GM13977 (cell line): ENCODE measurements at places on chromosomes 4 and X.

- DNase-seq = no peak
Observed at GRCh38 chr4:7398104-7398423, 36.7 kb downstream of the PSAPL1 start.

GRCh38 chr4:66609014-66609413, 936.3 kb downstream of the CENPC start:
- no peak for DNase-seq

GRCh38 chrX:132041015-132041414, 17.9 kb downstream of the STK26 start:
- no peak for DNase-seq

- no peak for DNase-seq
Observed at GRCh38 chr4:164526933-164527583, 226.9 kb upstream of the SMIM31 start.

- DNase-seq = no peak
Observed at GRCh38 chr4:183136855-183137254, 37.8 kb downstream of the WWC2 start.

DNA sequence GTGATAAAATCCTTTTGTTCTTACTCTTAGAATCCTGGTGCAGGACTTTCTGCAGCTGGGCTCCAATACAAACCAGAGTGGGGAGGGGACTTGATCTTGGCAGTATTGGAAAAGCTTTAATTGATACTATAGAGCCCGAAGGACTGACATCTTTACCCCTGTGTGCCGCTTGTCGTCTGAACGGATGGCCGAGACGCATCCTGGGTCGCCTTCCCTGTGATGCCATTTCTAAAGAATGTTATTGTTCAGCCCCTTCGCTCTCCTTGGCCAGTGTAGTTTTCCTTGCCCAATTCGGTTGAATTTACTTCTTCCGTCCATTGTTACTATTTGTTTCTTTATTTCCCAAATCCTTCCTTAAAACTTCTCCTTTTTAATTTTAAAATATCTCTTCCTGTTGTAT, 80.9 kb downstream of the CLDN34 start:
- DNase-seq = no peak

DNA sequence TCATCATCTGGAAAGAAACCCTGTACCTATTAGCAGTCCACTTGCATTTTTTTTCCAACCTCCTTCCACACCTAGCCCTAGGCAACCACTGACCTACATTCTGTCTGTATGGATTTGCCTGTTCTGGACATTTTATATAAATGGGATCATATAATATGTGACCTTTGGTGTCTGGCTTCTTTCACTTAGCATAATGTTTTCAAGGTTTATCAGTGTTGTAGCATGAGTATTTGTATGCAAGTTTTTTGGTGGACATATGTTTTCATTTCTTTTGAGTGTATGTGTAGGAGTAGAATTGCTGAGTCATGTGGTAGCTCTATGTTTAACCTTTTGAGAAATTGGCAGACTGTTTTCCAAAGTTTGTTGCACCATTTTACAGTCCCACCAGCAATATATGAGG, 198.6 kb downstream of the CEP135 start:
- no peak for DNase-seq

DNA sequence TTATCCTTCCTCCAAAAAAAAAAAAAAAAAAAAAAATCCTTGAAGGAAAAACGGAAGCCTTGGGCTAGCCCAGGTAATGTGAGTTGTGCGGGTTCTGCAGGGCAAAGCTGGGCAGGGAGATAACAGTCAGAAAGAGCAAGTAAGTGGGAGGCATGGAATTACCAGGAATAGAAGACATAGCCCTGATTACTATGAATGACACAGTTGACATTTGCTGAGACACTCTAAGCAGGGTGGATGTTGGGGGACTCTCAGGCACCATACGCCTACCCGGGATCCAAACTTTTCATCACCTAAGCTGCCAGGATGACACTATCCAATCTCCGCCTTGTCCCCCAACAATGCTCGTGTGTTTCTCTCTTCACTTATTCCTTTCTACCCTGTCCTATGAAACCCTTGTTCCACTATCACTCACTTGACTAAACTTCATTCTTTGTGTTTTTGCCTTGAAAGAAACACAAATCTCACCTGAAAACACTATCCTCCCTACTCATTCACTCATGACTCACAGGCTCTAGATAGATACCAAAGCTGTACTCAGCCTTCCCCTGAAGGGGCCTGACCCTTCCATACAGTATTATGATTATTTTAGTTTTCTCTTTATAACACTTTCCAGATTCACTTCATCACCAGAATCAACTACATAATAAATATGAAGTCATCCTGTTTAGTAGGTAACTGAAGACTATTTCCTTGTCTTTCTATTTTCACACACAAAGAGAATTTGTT, 158.4 kb downstream of the INPP4B start:
- DNase-seq = no peak

DNA sequence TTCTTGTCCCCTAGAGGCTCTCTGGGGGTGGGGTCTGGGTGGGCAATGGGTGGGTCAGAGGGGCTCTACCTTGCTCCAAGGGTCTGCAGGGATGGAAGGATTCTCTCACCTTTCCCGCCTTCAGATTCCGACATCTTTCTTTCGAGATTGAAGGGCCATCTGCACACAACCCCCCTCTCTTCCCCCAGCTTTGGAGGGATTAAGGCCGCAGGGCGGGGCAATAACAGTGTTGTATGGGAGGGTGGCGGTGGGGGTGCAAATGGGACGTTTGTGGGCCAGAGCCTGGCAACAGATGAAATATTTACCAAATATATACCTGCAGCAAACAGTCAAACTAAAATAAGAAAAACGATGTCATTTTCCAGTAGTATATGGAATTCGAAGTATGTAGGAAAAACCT, at the start of gene CACNA1F:
Gene CACNA1F, minus strand, starts transcription at position 165 of the 400 bp plus-strand sequence. Its CDS starts 31 bp downstream, at position 134.
- DNase-seq = no peak

DNA sequence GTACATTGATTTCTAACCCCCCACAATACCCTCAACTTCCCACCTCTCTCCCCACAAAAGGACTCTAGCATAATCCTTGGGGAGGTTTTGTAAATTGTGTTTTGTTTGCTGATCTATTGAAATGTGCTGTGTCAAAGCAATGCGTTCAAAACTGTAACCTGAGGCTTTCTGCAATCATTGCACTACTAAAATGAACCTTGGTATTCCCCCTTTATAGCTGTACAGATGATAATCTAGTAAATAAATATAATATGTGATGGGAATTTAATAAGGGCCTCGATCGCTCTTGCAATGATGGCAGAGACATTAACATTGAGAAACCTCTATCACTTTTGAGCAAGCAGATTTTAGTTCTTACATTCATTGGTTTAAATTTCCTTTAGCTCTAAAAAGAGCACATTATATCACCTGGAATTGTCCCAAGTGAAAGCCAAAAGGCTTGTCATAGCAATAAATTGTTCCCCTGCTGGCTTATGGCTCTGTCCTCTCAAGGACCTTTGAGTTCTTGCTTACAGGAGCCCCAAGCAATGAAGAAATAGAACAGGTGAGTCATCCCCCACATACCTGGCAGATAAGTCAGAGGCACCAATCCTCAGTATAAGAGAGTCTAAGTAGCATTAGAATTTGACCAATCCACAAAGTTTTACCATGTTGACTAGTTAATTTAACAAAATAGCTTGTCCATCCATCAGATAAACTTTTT, 18.4 kb upstream of the ACE2 start:
- DNase-seq = no peak

- no peak for DNase-seq
Observed at GRCh38 chr4:121277194-121278105, 103.4 kb downstream of the QRFPR start.

DNA sequence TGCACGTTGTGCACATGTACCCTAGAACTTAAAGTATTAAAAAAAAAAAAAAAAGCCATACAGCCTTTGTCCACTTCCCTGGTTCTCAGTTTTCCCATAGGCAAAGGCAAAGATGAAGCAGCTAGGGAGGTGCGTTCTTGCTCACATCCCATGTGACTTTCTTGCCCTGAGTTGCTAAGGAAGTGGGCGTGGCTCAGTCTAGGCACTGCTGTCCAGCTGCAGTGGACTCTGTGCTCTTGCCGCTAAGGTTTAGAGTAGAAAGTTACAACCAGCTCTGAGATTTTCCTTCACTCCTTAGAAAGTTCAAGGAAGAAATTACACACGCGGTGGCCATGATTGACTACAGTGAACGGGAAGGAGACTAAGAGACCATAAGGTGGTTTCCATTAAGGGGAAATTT, 144.7 kb downstream of the NAA11 start:
- DNase-seq = no peak

DNA sequence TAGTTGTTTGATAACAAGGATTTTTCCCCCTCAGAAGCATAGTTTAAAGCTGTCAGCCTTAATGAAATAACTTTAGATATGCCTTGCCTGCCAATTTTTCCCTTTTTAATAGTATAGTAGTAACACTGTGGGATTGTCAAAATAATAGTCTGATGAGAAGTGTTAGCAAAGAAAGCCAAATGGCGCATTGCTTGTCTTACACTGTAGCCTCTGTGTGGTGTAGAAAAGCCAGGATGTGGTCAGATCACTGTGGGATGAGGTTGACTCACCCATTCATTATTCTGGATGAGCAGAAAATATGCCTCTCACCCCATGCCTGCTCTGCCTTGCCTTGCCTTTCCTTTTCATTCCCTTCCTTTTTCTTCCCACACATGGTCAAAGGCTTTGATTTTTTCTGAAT, 257.8 kb upstream of the NRK start:
- DNase-seq = no peak

DNA sequence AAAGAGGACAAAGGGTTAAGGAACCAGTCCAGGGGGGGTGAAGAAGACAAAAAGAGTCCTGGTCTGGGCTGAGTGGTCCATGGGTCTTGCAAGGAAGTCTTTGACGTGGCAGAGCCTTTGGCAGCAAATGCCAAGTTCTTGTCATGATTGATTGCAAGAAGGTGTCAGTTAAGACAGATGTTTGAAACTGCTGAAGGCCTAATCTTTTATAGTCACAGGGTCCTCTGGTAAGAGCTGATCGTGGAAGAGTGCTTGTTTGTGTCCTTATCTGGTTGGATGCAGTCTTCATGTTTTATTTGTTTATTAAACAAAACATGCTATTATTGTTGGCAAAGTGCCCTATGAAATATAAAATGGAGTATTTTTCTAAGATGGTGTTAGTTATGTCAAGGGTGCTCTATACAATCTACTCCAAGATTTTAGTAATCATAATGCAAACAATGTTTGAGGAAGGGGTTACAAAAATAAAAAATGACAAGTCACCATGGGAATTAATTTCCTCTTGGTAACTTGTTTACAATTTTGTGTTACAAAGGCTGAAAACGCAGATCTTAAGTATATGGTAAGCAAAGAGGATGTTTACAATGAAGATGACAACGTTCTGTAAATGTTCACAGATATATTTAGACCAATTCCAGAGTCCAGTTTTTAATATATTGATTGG, 85.9 kb downstream of the MAGED4 start:
- DNase-seq = no peak

DNA sequence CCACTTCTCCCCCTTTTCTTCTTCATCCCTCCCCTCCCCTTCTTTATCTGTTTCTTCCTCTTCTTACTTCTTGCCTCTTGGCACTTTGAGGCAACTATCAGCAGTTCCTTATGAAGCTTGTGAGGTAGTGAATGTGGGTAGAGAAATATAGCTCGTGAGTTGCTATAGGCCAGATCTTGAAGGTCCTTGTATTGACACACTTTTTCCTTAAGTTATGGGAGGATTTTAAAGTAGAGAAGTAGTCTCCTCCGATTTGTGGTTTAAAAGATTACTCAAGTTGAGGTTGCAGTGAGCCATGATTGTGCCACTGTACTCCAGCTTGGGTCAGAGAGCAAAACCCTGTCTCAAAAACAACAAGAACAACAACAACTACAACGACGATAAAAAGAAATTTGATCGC, 3.4 kb upstream of the RRAGB start:
- no peak for DNase-seq

- DNase-seq = peak; percentile 10
Observed at GRCh38 chr4:22356987-22357596, 158.8 kb downstream of the ADGRA3 start.

DNA sequence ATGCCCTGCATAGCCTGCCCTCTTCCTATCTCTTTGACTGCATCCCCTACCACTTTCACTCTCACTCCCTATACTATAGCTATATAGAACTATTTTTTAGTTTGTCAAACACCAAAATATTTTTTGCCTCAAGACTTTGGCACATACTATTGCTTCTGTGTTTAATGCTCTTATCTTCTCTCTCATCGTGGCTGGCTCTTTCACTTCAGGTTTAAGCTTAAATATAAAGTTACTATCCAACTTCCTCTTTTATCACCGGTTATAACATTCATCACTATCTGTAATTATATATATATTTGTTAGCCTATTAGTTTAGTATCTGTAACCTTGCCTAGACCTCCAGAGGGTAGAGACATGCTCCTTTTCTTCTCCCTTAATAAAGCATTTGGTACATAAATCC, 11.5 kb upstream of the HMGB2 start:
- no peak for DNase-seq

DNA sequence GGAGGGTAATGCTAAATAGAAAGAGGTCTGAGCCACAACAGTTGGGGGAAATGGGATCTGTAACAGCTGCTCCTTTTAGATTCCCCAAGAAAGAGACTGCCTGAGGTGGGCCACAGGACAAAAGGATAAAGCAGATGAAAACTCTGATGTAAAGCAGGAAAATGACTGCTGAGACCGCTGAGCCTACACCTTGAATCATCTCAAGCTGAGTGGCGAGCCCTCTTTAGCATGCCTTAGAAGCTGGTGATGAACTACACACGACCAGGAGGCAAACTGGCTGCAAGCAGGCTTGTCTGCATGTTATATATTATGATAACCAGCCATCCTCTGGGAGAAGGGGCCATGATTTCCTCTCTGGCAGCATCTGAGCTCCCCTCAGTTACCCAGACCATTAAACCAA, 88.4 kb downstream of the TTC29 start:
- DNase-seq = no peak

GRCh38 chrX:33086886-33087285, 124.5 kb downstream of the DMD start:
- DNase-seq = no peak

DNA sequence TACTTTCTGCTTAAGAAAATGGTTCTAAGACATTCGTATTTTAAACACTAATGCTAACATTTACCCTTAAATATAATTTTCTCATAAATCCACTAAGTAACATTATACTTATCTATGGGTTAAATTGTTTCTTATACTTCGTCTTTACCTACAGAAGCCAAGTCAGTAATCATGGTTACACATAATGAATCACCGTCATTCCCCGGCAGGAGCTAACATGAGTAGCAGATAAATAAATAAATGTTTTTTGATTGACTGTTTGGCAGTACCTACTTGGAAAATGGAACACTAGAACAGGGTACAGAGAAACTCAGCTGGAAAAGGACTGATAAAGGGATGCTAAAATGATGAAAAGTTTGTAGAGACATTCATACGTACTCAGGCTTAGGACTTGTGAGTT, 430.4 kb downstream of the ACTRT1 start:
- DNase-seq = no peak
